Activated CD4-positive, CD25-positive, alpha-beta regulatory T cell treated with anti-CD3 and anti-CD28 coated beads, Interleukin-2, amount 50 U/mL, for 24 hours (primary cell): ENCODE measurements at places on chromosomes 13 and 19.

DNA sequence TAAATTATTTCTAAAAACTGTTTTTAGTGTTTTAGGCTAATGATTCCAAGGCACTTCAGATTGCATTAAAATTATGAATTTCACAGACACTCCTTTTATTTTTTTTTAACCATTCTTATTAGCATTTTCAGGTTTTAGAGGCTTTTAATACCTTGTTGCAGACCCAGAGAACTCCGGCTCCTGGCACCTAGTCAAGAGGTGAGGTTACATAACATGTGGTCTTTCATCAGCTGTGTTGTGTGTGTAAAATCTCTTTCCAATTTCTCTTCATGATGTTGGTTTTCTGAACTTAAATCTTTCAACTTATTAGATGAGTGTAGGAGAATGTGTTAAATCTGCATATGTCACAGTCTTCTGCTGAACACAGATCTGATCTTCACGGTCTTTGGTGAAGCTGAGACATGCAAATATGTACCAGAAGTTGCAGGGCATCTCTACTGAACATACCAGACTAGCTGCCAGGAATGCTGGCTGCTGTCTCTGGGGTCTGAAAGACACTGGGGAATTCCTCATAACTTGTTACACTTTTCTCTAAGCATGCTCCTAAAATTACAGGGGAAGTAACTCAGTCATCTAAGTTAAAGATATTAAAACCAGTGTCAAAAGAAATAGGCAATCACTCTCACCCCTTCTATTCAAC lies 1165.3 kb downstream of the EFNB2 start:
- no peak for ATAC-seq

DNA sequence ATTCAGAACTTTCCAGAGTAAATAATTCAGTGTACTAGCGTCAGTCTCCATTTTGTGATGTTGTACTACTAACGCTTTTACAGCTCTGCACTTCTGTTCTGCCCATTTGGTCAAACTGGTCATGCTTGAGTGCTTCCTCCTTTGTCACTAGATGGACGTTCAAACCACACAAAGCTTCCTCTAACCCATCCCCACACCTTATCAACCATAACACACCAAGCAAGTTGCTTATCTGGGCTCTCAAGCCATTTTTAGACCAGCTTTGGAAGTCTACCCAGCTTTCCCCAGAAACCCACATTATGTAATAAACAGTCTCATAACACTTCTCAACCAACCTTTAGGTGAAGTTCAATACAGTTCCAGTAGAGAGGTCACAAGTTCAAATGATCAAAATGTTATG lies 2.3 kb upstream of the ZNF347 start:
- ATAC-seq = no peak

- no peak for ATAC-seq
Measured at GRCh38 chr13:63288576-63288975, 1872.9 kb upstream of the PCDH20 start.

GRCh38 chr13:37293295-37293694 lies 187.8 kb upstream of the CSNK1A1L start:
- no peak for ATAC-seq

DNA sequence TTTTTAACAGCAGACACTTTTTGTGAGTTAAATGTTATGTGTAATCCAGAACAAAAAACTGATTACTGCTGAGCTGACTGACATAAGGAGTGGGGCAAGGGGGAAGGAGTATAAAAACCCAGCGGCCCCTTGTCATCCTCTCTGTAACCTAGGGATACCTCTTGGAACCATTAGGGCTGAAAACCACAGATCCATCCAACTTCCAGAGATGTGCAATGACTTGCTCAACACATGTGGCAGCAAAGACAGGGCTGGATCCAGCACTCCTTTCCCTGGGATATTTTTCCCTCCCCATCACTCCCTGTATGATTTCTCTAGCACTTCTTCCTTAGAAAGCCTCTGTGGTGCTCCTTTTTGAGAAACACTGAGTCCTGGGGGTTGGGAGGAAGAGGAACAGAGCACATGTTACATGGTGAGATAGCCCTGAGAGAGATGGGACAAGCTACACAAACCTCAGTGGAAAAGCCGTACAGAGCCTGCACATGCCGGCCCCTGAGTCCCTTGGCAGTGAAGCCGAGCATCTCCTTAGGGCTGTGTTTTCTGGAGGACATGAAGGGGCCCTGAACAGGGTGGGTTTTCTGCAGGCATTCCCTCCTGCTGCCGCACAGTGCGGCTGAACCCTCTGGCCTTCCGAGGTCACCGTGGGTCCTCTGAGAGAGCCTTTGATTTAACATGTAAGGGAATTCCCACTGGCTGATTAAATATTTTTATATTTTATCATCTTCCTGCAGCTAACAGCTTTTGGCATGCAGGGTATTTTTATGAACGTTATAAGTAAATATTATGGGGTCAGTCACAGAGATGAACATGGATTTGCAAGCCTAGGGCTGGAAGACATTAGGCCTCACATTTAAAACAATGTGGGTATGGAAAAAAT lies 219.9 kb downstream of the COG6 start:
- ATAC-seq = no peak

DNA sequence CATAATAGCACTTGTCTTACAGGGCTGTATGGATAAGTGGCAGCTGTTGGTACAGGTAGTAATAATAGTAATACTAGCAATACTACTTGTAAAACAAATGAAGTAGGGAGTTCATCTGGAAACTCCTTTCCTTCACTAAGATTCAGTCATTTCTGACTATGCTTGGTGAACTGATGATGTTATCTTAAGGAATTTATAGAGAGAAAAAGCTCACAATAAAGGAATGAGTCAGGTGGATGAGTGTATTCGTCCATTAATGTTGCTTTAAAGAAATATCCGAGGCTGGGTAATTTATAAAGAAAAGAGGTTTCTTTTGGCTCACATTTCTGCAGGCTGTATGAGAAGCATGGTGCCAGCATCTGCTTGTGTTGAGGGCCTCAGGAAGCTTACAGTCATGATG lies 477.3 kb downstream of the KLF12 start:
- ATAC-seq = no peak

DNA sequence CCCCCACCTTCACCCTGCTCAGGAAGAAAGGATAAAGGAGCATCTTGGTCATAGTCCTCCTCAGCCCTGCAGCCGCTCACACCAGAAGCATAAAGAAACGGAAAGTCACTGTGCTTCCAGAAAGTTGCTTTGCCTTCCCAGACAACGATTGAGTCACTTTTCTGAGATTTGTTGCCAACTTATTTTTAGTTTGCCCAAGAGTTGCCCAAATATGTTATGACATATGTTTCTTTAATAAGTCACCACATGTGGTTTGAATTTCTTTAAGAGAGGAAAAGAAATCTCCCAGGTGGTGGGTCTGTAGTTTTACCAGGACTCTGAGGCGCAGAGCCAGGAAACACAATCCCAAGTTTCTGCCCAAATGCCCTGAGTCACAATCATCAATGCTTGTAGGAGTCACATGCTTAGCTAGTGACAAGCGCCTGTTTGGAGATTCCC lies 63.4 kb upstream of the LRCH1 start:
- ATAC-seq = no peak

DNA sequence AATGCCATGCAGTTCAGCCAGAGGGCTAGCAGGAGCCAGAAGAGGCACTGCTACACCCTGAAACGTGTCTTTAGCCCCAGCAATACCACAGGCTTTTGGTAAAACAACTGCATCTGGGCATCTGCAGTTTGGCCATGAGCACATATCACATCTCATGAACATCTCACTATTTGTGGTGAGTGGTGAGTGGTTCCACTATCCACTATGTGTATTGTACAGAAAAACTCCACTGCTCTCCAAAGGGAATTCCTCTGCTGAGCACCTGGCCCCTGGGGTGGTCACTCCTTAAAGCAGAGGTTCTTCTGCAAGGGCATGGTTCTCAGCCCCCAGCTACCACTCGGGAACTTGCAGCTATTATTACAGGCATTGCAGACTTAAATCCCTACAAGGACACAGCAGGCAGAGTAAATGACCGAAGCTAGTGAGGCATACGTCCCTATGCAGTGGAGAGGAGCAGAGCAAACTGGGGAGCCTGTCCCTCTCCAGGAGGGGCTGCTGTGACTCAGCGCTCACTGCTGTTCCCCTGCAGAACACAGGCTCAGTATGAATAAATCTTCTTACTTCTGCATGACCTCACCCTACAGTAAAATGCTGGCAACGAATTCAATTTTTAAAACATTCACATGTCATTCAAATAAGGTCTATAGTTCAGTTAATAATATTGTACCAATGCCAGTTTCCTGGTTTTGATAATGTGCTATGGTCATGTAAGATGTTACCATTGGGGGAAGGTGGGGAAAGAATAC lies 332.4 kb upstream of the ZNF507 start:
- no peak for ATAC-seq

- ATAC-seq = no peak
Measured at GRCh38 chr13:103068836-103069235, 2.6 kb upstream of the SLC10A2 start.

GRCh38 chr19:3061182-3062161 lies 823 bp downstream of the TLE5 start:
- peak; percentile 54 for ATAC-seq
